ENCODE measurements at places on chromosomes 7 and 10.

DNA sequence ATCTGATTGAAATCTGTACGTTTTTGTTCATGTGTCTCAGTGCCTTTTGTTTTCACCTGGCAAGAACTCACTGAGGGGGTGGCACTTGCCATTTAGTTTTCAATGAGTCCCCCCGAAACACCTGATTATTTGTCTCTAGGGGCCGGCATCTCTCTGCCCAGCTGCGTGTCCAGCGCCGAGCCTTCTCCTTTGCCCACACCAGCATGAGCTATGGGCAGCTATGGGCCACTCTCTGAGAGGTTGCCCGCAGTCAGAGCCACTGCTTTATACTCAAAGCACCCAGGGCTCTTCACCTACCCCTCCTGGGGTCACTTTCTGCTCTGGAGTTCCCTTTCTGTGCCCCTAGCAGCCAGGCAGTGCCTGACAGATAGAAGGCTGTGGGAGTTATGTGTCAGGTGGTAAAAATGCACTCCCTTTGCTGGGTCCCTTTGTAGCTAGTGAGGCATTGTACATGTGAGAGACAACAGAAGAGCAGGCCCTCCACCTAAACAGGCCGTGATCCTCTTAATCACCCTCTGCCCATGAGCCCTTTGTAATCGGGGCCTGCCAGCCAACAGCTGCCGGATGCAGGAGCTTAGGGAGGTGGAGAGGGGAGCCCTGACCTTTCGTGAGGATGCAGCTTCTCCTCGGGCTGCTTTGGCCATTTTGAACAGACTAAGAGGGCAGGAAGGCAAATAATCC is 133.1 kb upstream of the NPS start:
- DNase-seq, result no peak

DNA sequence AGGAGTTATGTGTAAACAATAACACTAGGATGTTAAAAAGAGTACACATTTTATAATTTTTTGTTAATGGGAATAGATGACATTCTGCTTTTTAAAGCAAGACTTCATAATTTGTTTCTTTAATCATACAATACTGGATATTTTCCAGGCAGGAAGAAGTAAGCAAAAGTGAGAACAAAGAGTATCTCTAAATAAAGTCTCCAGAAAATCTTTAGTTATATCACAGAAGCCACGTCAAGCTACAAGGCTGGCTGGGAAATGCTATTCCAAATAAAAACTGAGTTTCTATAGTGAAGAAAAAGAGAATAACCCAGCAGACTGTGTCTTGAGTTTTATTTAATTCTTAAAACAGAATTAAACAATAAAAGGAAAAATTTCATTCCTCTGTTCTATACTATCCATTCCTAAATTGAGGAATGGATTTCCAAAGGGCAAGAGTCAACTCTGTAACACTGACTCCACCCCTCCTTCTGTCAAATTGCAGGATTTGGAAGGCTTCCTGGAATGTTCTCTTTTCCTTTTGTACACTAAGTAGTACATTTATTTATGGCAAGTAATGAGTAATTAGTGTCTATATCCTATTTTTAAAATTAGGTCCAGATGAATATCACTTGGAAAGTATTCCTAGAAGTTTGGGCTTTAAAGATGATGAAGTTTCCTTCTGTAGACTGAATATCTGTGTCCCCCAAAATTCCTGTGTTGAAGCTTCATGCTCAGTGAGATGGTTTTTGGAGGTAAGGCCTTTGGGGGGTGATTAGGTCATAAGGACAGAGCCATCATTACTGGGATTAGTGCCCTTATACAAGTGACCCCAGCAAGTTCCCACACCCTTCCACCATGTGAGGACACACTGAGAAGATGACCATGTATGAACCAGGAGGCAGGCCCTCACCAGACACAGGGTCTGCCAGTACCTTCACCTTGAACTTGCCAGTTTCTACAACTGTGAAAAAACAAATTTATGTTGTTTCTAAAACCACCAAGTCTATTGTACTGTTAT is 290.9 kb downstream of the CRPPA start:
- DNase-seq, result peak; percentile 18

DNA sequence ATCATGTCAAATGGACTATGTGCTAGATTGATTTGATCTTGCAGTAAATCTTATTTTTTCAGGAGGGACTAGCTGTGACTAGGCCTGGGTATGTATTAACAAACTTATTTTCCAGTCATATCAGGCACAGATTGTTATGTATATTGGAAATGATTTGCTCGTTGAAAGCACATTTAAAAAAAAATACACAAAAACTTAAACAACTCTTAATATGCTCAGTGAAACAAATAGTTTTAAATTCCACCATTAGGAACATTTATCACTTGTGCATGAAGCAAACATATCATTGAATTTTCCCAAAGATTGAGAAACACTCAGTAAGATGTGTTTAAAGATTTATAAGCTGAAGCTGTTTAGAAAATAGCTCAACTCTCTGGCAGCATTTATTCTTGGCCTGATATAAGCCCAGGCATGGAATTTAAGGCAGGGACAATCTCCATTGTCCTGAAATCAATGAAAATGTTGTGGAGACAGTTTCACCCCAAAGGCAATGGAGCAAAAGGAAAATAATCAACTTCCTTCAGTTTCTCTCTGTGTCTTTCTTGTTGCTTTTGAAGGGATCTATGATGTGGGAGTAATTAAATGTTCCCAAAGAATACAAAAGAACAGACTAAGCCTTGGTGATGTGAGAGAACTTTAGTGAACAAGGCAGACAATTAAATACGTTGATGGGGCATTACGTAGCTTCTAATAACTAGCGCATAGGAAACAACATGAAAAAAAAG is 250.3 kb downstream of the GPR37 start:
- no peak for DNase-seq

DNA sequence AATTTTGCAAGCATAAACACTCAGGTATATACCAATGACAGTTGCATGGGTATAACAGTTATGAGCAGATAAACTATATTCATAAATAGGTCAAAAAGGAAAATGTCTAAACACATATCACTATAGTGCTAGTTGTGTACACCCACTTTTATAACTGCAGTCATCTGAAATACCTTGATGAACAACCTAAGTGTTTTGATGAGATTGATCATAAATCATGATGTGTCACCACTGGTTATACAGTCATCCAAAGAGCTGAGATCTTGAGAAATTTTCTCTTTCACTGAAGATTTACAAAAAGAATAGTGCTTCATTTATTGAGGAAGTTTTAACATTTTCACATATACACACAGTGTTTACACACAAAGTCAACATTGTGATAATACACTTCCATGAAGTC is 78.6 kb upstream of the SLC25A13 start:
- no peak for DNase-seq

DNA sequence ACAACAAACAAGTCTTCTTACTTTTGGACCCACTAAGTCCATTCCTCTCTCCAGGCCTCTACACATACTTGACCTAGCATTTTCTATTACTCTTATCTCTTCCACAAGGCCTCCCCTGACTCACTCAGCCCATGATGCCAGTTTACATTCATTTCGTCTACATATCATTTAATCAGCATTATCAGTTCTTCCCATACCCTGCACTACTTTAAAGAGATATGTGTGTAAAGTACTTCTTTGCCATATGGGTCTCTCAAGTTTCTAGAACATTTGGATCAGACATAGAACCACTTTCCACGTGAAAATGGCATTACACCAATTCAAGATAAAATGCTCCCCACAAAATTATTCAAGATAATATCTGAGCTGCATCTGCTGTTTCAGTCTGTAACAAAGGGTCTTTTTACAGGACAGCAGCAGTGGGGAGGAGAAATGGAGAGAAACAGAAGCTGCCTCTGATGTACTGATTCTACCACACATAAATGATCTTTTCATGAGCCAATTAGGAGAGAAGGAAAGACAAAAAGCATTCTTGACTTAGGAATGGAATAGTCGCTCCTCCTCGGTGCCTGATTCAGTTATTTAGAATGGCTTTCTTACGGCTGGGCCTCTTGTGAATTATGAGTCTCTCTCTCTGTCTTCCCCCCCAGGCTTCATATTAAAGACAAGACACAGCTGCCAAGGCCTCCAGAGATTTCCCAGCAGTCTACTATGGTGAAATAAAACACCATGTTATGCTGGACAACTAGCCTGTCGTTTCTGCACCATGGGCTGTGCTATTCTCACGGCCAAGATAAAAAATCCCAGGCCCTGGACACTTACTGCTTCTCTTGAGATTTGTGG is 46.9 kb upstream of the SEPTIN7 start:
- DNase-seq, result no peak

GRCh38 chr10:23445591-23445990 is 6.7 kb downstream of the OTUD1 start:
- DNase-seq, result no peak

DNA sequence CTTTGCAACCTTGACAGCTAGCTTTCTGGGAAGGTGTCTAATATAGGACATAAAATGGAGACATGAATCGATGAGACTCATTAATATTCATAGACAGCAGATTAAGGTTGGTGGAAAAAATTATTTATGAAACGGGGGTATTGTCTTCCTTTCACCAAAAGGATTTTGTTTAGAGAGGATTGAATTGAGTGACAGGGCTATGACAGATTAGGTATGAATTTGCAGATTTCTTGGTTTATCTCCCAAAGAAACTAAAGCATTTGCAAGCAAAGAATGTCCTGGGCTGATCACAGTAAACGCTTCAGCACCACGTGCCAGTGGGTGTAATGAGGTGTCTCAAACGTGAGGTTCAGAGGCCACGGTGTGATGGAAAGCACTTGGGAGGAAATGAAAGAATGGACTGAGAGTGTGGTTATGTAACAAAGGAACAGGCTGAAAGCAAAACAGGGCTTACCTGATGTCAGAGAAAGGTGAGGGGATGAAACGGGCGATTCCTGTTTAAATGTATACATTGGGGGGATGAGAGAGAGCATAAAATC is 329.2 kb upstream of the NPVF start:
- DNase-seq, result no peak

DNA sequence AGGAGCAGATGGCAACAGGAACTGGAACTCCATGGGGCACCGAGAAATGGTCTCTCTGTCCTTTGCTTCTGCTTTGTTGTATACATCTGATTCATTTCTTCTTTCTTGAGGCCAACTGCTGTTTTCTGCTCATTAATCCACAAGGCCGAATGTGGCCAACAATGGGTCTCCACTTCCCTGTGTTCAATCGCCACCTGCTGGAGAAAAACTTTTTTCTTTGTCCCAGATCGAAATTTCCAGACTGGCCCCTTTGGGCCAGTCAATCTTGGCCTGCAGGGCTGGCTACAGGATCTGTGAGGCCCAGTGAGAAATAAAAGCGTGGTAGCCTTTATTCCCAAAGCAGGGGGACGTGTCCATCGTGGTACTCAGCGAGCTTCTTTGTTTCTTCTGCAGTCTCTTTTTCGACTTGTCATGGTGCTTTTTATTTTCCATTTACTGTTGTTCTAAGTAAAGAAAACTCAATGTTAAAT is 58.8 kb downstream of the PARP12 start:
- peak; percentile 49 for DNase-seq

DNA sequence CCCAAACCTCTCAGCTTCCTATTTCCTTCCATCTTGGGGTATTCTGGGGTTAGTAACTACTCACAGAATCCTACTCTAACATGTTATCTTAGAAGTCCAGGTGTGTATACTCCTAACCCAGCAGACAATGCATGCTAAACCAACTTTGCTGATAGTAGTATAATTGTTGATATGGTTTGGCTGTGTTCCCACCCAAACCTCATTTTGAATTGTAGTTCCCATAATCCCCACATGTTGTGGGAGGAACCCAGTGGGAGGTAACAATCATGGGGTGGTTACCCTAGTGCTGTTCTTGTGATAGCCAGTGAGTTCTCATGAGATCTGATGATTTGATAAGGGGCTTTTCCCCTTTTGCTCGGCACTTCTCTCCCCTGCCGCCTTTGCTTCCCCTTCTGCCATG is 135.1 kb downstream of the CHRM2 start:
- DNase-seq, result no peak

DNA sequence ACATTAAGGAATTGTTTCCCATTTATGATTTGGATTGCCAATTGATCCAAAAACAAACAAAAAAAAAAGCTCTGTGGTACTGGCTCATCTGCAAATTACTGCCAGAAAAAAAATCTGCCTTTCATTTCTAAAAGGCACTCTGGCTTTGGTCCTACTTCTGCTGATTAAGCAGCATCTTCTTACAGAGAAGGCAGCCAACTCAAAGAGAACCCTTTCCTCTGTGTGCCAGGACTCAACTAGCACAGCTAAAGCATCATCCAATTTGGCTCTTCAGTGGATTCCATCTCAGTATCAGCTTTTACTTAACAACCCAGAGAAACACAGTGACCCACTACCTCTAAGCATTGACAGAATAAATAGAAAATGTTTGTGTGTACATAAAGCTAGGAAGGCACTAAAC is 80.6 kb downstream of the GSAP start:
- DNase-seq, result peak; percentile 59

DNA sequence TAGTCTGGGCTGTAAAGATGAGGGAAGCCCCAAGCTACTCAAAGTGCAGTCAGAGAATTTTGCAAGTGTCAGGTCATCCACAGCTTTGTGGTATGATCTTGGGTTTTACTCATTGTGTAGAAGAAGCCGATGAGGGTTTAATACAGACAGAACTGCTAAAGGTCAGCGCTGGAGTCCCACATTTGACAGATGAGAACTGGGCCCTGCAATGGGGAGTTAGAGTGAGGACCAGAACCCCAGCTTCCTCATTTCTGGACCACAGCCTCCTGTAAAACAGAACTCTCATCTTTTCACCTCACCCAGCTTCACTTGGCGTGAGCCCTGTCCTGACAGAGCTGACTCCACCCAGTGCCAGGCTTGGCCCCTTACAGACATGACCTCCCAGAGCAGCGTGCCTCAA is 20.1 kb downstream of the LRRC20 start:
- DNase-seq, result no peak

- no peak for DNase-seq
Observed at GRCh38 chr7:96654630-96655188, 54.9 kb downstream of the SEM1 start.

- DNase-seq, result no peak
Observed at GRCh38 chr7:18357691-18358090, 137.9 kb upstream of the HDAC9 start.

GRCh38 chr7:157952841-157953645 is 616.2 kb downstream of the DNAJB6 start:
- no peak for DNase-seq

GRCh38 chr10:28217848-28218247 is 85.0 kb downstream of the MPP7 start:
- peak; percentile 59 for DNase-seq

DNA sequence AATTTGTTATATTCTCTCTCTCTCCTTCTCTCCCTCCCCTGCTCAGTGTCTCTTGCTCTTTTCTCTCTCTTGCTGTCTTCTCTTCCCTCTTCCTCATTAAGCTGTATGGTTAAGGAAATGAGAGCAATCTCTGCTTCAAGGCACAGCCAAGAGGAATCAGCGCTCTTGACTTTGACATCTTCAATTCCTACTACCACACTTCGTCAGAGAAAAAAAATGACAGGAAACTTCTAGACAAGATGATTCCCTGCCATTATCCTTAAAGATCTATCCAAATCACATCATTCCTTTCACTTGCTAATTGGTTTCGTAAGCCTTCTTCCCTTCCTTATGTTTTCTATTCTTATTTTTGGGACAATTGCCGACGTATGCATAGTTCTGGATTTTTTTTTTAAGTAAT is 425.0 kb downstream of the KCNMA1 start:
- DNase-seq, result no peak

DNA sequence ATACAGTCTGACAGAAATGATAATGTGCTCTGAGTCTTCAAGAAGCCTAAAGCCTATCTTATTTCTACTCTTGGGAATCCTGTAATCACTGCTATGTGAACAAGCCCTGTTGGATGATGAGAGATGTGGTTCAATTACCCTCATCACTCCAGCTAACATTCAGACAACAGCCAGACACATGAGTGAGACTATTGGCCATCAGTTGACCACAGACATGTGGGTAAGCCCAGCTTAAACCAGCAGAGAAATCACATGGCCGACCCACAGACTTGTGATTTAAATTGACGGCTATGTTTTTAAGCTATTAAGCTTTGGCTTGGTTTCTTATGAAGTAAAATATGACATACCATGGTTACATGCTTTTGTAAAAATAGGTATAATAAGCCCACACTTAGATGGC is 2.6 kb downstream of the MBL2 start:
- DNase-seq, result no peak
